ENCODE measurements at places on chromosomes 2 and 18.

DNA sequence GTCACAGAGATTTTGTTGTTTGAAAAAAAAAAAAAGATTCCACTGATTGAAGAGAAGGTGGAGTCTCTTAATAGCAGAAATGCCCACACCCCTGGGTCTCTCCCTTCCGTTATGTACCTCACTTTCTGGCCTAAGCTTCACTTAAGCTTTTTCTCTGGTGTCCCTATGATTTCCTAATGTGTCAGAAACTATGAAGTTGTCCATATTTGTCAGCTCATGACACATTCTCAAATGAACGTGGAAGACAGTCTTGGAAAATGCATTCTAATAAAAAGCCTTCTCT lies 5.4 kb upstream of the MALL start:
- DNase-seq = no peak

DNA sequence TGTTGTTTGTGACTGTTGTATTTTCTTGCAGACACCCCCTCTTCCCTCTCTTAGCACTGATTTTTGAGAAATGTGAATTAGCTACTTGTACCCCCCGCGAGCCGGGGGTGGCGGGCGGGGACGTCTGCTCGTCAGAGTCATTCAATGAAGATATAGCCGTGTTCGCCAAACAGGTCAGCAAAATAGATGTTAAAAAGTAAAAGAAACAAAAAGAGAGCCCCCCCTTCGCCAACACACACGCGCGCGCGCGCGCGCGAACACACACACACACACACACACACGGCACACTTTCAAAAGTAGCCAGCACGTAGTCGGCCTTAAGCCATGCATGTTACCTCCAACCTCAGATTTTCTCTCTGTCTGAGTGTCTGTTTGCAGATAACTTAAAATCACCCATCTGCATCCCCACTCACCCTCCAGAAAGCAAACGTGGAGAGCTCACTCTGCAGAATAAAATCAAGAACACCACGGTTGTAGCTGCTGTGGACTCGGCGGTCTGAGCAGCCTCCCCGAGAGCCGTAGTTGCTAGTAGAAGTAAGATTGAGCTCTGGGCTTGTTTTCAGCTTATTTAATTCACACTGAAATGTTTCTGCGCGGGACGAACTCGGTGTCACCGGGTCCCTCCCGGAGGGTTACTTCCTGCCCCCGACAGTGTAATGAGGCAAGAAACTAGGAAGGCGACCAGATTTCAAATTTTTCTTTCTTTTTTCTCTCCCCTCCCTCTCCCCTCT lies 5.1 kb downstream of the MEIS1 start:
- DNase-seq = no peak

DNA sequence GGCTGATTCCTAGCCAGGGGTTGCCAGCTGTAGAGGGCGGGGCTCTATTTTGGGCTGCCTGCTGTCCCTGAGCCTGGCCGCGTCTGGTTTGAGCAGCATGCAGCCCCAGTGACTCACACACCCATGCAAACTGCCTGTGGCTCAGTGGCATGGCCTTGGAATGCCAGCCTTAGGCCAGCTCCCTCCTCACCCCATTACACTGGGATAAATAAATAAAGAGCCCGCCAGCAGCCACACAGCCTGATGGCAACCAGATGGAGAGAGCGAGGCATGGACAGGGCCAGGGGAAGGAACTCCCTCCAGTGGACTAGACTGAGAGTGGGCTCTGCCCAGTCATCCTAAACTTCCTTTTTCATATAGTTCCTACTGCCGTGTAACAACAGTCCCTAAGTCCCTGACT lies 18.3 kb downstream of the NHEJ1 start:
- DNase-seq = no peak

DNA sequence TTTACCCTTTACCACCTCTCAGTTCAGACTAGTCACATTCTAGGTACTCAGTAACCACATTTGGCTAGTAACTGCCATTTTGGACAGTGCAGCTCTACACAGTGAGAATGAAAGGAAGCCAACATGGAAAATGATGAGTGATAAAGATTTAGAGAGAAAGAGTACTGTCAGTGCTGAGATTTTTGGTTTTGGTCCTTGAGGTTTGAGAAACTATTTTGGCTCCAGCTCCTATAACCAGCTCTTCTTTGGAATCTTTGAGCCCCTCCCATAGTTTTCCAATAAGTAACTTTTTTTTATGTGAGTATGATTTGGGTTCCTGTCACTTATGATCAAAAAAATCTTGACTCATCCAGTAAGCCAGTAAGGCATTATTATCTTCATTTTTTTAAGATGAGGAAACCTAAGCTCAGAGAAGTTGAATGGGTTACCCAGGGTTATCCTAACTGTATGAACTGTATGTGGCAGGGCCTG lies 173.0 kb downstream of the BABAM2 start:
- DNase-seq = no peak

DNA sequence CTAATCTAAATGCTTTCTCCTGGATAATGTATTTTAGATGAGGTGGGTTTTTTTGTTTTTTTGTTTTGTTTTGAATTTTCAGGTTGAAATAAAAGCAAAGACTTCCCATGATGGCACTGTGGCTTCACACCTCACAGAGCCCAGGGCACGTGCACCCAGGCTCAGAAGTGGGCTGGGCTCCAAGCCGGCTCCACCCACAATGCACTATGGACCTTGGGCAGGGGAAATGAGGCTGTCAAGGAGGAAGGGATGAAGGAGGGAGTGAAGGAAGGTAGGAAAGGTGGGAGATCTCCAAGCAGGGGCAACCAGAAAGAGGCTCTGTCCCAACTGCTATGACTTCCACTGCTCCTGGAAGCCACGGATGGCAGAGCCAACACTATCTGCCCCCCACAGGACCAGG lies 60.4 kb downstream of the BIN1 start:
- DNase-seq = peak; percentile 2

DNA sequence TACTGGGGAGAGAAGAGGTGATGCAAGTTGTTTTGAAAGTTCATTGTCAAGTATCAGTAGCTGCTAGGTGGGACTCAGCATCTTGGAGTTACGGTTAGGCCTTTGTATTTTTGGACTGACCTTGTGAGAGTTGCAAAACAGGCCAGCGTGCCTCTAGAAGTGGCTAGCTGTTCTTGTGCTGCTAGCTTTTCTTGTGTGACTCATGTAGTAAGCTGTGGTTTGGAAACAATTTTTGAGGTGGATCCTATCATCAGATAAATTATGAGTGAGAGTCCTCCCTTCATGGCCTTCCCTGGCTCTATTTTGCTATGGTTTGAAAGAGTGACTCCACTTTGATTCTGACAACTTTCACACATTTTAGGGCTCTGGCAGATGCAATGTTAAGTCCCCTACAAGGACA lies 409.2 kb upstream of the HS6ST1 start:
- DNase-seq = no peak

DNA sequence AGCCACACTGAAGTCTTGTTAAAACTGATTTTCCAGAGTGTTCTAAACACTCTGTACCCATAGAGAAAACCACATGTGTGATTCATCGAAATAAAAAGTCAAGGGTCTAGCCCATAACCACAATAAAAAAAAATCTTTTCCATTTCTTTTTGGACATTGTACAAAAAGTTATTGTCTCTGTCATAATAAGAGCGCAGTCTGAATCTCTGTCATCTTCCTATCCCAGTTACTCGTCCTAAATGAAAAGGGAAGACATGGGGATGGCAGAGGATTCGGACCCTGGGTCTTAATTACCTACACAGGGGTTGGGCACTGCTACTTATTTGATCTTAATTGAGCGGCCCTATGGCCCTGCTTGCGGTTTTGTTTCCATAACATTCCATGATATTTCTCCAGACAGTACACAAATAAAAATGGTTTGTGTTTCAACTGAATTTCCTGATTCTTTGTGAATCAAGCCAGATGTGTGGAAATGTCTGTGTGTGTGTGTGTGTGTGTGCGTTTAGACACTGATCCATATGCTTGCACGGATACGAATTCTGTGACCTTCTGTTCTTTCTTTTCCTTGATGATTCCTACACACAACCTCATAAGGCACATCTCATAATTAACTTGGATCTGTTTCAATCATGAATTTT lies 133.4 kb upstream of the SPATS2L start:
- no peak for DNase-seq

DNA sequence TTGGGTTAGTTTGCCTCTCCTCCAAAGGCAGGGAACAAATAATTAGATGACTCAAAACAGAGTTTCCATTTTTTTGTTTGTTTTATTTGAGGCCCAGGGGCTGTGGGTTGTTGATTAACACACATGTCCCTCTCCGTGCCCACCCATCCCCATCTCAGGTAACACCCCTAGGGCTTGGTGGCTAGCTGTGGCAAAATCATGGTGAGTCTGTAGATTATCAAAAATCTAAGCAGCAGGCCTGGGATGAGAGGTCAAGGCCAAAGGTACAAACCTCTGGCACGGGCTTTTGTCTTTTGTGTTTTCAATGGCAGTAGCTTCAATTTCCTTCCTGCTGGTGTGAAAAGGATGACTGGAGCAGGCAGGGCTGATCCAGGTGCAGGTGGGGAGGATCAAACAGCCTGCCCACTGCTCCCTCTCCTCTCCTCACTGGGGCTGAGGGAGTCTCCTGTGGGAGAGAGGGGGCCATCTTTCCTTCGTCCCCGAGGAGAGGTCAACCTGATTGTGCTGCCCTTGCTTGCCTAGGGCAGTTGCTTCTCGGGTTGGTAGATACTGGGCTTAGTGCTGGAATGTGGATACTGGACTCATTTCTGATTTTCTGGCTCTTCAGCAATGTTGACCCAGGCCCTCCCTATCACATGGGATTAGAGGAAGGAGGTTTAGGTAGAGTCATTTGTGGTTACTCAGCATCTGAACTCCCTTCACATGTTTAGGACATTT lies 31.9 kb upstream of the EML4 start:
- no peak for DNase-seq

GRCh38 chr2:113169002-113169530 lies 4.7 kb upstream of the PSD4 start:
- DNase-seq = no peak
